PC-9 (cell line): ENCODE measurements at places on chromosomes 7 and 10.

GRCh38 chr10:86085686-86086085, 280.9 kb downstream of the GRID1 start:
- no peak for DNase-seq

GRCh38 chr7:38773430-38773829, 135.6 kb downstream of the VPS41 start:
- no peak for DNase-seq

DNA sequence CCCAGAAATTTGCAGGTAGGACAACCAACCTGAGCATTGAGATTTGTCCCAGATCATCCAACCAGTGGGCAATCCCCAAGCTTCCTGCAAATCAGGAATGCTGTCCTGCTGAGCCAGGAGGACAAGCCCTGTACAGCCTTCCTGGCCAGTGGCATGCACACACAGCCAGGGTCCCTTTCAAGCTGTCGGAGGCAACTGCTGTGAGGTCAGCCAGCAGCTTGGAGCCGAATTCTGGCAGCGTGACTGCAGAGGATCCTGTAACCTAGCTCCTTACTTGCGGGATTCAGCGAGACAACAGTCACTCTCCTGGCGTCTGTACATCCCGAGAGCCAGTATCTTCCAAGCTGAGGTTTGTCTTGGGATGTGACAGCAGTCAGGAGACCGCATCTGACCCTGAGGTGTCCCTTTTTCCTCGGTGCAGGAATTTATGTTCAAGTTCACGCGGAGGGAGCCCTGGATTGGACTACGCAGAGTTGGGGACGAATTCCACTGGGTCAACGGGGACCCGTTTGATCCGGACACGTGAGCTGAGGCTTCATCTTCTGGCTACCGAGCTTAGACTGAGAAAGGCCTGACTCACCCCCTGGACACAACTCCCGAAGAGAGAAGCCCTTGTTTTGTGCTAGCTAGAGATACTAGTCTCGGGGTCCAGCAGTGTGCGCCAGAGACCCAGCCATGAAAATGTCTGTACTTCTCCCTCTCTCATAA, 18.3 kb downstream of the CLEC2L start:
- no peak for DNase-seq

GRCh38 chr7:48660306-48660870, 264.0 kb upstream of the CDC14C start:
- DNase-seq: no peak
